ENCODE measurements at places on chromosomes 6 and 20. TPM values are rescaled to one million over a fixed set of nuclear protein-coding genes. Genes with fewer than 3 reads are reported as not detected.

OR12D3 gene
- total RNA-seq: not detected

CRISP2 gene
- total RNA-seq: 0.18 TPM

SAPCD1 gene
- total RNA-seq: 4.3 TPM

TRIM10 gene
- 2.7 TPM for total RNA-seq

PXDC1 gene
- total RNA-seq: 22.7 TPM

LAMA4 gene
- total RNA-seq: 127 TPM

FHL5 gene
- 0.93 TPM for total RNA-seq

LY6G6D gene
- not detected for total RNA-seq

Data from metanephros (tissue), 2 donors.